Stimulated activated CD8-positive, alpha-beta memory T cell treated with anti-CD3 and anti-CD28 coated beads, Interleukin-7, amount 100 ng/mL, for 48 hours (primary cell): ENCODE measurements at places on chromosomes 6 and 20.
A peak's percentile ranks its signal among the peaks of the same experiment; 100 is the strongest.

- DNase-seq: no peak
These were observed 254.9 kb downstream of the MAFB start for GRCh38 chr20:40434122-40434521.

- DNase-seq: no peak
These were observed 99.2 kb downstream of the LCA5 start for GRCh38 chr6:79438030-79438429.

- peak; percentile 41 for DNase-seq
These were observed 3.1 kb upstream of the LAMA5 start for GRCh38 chr20:62370115-62370806.

- no peak for DNase-seq
These were observed 11.1 kb downstream of the UBE2V1 start for GRCh38 chr20:50101887-50102286.
